Retina (tissue), 1 donor: ENCODE measurements at places on chromosomes 5 and 9.
A peak's percentile ranks its signal among the peaks of the same experiment; 100 is the strongest.

DNA sequence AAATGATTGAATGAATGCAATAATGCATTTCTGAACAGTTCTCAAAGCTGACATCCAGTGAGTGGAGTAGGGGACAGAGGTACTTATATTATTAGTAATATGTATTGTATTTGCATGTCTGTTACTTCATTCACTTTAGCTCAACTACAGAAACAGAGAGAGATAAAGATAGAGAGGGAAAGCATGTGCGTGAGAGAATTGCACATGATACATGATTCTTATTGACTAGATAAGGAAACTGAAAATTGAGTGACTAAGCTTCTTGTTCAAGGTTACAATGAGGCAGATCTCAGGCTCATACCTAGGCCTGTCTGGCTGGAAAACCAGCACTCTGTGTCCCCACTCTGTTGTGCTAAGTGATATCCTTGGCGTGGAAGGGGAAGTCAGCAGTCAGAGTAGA, 337.7 kb upstream of the KLF4 start:
- DNase-seq: no peak

- no peak for DNase-seq
Measured at GRCh38 chr5:172530406-172530805, 76.1 kb upstream of the SH3PXD2B start.

- no peak for DNase-seq
Measured at GRCh38 chr5:108361771-108362170, 20.1 kb downstream of the FBXL17 start.

GRCh38 chr5:73436535-73437100, 12.0 kb downstream of the FOXD1 start:
- no peak for DNase-seq

GRCh38 chr5:139668064-139668880, 20.1 kb downstream of the CXXC5 start:
- DNase-seq: peak; percentile 84
